ENCODE measurements at places on chromosomes 2 and 18. TPM values are rescaled to one million over a fixed set of nuclear protein-coding genes. Genes with fewer than 3 reads are reported as not detected.

GTF2A1L gene
- polyA plus RNA-seq: 0.74 TPM

- DNase-seq: no peak
Measured at GRCh38 chr2:45259138-45259537, 249.9 kb upstream of the SIX2 start.

- no peak for DNase-seq
Measured at GRCh38 chr2:111632661-111633060, 251.3 kb downstream of the ANAPC1 start.

DNA sequence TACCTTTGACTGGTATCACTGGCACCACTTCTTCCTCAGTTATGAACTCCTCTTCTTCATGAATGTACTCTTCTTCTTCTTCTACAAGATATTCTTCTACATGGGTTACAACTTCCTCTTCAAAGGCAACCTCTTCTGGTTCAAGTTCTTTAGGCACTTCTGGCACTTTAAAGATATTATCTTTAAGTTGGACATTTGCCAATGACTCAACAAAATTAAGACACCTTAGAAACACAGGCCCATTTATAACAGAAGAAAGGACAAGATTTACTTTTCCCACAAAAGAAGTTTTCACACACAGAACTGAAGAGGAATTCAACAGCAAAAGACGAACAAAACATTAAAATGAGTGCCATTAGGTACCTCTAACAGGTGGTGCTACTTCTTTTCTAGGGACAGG is 127.3 kb downstream of the TTN start:
- DNase-seq: no peak

Data from renal cortex interstitium (tissue), 15 donors.